Peyer's patch (tissue), 4 donors: ENCODE measurements at places on chromosomes 7 and 10. TPM values are rescaled to one million over a fixed set of nuclear protein-coding genes. Genes with fewer than 3 reads are reported as not detected.

DNA sequence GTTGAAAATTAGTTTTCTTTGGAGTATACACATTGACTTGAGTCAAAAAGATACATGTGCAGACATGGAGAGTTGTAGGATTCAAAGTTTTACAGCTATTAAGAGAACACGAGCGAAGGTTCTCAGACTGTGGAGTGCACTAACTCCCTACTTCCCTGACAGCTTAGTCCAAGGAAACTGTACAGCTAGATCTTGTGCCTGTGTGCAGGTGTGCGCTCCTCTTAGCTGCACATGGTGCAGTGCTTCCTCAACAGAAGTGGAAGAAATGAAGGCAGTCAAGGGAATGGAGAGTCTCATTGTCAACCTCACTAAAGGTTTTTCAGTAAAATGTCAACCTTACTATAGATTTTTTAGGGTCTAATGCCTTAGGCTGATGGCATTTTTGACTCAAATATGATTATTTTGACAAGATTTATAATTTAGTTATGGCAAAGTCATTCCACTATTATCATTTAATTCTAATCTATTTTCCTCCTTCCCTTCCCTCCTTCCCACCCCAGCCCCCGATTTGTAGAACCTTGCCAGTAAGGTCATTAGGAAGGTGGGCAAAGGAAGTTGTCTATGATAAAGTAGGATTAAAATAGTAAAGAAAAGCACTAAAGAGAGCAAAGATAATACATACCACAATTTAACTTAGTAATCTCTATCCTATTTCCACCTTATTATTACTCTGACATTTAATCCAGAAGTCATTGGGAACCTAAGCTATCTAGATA is 13.6 kb downstream of the PDK4 start:
- peak; percentile 59 for DNase-seq

DNA sequence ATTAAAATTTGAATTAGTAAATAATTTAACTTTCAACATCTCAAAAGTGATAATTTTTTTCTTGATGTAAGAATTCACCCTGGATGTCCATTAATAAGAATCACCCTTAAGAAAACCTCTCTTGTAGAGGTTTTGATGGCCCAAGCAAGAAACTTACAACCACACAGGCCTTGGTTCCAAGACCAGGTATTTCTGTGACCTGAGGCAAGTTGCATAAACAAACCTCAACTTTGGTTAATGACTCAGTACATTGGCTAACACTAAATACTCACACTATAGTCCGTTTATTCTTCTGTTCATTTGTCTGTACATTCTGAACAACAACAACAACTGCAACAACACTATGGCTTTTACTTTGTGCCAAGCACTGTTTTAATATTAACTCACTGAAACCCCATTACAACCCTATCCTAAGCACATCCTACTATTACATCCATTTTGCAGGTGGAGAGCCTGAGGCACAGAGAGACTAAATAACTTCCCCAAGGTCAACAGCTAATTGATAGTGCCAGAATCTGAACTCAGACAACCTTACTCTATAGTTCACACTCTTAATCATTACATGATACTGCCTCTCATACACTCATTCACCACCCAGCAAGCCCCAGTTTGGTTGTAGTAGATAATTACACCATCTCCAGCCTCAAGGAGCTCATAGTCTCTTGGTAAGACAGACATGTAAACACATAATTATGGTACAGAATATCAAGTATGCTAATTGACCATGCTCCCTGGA is 6.6 kb downstream of the ANK3 start:
- DNase-seq: no peak

- DNase-seq: no peak
Measured at GRCh38 chr10:112336556-112337201, 37.2 kb upstream of the ACSL5 start.

DNA sequence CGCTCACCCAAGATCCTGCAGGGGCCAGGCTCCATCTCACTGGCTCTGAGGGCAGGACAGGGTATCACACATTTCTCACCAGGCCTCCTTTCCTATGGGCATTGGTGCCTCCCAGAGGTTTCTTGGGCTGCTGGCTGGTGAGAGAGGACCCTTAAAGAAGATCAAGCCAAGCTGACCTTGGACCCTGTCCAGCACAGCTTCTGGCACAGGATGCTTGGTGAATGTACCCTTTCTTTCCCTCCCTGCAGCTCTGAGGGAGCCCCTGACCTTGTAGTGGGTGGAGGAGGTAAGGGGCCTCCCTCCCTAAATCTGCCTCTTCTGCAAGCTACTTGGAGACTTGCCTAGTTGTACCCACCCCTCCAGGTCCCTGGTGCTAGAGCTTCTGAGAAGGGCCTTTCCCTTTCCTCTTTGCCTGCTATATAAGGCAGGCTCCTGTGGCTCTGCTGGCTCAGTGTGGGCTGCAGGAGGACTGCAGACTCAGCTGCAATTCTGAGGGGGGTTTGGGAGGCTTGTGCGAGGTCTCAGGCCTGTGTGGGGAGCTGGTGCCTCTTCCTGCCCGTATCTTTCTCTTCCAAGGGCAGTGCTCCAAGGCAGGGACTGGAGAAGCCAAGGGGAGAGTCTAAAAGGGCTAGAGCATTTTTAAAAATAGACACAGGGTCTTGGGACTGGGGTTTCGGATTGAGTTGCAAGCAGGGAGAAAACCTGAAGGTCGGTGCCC is 11.7 kb upstream of the TRIM8 start:
- DNase-seq: no peak

DNA sequence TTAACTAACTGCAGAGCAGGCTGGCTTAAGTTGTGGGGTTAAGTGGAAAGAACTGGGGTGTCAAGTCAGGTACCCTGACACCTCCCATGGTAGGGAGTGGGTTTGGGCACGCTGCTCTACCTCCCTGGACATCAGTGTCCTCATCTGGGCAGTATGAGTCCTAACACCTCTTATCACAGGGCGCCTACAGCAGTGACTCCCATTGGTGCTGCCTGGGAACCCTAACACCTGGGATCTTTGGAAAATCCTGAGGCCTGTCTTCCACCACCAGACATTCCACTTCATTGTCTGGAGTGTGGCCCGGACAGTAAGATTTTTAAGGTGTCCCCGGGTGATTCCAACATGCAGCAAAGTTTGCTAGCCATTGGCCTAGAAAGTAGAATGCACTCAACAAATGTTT is 239.1 kb downstream of the SKAP2 start:
- no peak for DNase-seq

DNA sequence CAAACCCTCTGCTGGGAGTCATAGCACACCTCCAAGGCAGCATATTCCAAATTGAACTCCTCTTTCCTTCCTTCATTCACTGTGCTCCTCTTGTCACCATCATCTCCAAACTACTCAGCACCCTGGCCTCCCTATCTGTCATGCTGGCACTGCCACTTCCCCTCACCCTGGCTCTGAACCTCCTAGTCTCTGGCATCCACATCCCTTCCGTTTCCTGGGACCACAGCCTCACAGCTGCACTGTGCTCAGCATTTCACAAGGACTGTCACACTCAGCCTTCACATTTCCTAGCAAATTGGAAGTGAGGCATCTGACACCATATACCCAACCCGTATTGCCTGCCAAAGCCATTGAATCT is 124.7 kb downstream of the WDR11 start:
- DNase-seq: no peak

DNA sequence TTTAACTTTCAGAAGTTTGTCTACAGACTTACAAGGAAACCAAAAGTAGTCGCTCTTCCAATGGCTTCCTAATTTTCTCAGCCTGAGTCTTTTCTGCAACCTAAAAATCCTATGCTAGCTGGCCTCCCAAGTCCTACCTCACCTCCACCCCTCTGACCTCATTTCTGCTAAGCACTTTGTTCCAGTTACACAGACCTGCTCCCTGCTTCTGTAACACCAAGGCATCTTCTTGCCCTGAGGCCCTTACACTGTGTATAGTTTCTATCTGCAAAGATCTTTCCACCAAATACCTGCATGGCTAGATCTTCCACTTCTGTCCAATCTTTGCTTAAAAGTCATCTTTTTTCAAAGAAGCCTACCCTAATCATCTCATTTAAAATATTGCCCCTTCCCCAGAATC is 1.9 kb upstream of the SNX13 start:
- DNase-seq: no peak

GRCh38 chr10:131792809-131793208 is 108.0 kb upstream of the PPP2R2D start:
- DNase-seq: no peak

GRCh38 chr10:53284615-53285182 is 512.1 kb upstream of the MBL2 start:
- no peak for DNase-seq

GRCh38 chr7:106493041-106493731 is 167.8 kb downstream of the CCDC71L start:
- DNase-seq: no peak

DNA sequence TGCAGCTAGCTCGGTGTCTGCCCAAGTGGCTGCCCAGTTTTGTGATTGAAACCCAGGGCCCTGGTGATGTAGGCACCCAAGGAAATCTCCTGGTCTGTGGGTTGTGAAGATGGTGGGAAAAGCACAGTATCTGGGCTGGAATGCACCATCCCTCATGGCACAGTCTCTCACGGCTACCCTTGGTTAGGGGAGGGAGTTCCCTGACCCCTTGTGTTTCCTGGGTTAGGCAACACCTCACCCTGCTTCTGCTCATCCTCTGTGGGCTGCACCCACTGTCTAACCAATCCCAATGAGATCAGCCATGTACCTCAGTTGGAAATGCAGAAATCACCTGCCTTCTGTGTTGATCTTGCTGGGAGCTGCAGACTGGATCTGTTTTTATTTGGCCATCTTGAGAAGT is 27.6 kb downstream of the GIMAP4 start:
- DNase-seq: no peak

GRCh38 chr10:103739039-103739764 is 116.2 kb downstream of the SH3PXD2A start:
- no peak for DNase-seq

GRCh38 chr7:98365863-98366561 is 34.9 kb downstream of the BAIAP2L1 start:
- peak; percentile 54 for DNase-seq

GRCh38 chr7:7427363-7427762 is 108.3 kb downstream of the COL28A1 start:
- DNase-seq: no peak

GRCh38 chr7:73738220-73738611 is 386 bp downstream of the ABHD11 start:
- peak; percentile 87 for DNase-seq

DNA sequence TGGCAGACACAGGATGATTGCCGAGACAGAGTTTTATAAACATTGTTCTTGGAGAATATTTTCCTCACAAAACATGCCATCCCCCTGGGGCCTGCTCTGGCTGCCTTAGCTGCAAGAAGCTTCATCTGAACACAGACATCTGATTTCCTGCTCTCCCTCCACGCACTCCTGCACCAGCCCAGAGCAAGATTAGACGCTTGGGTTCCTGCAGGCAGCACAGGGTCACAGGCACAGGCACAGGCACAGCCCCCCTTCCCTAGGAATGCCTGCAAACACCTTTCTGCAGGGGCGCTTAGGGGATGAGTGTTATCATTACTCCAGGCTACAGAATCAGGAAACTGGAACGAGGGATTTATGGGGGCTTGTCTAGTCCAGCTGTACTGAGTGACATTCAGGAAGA is 450.3 kb downstream of the GRID1 start:
- no peak for DNase-seq

DNA sequence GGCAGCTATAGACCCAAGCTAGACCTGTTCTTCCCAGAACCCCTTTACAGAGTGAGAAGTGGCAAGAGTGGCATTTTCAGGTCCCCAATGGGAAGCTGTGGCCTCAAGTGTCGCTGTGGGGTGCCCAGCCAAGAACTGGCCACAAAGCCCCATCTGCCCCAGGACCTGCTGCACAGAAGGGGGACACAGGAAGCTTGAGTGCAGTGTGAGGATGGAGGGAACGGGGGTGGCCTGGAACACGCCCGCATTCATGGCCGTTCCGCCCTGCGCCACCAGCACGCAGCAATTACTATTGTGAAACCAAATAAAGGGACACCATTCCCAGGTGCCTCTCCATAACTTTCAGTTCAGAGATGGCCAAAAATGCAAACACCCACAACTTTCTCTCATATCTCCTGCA is 237.6 kb upstream of the TCERG1L start:
- no peak for DNase-seq

Gene BICC1
- total RNA-seq: 19.0 TPM

Gene WIPF3
- total RNA-seq: 0.66 TPM

Gene CPA1
- total RNA-seq: not detected

Gene EFCAB10
- total RNA-seq: not detected

Gene RNF32
- total RNA-seq: 1.3 TPM
